HFFc6 (cell line): ENCODE measurements at places on chromosomes 7 and 10. TPM values are rescaled to one million over a fixed set of nuclear protein-coding genes. Genes with fewer than 3 reads are reported as not detected.

The ADCYAP1R1 gene
- 0.08 TPM in 1 of 3 replicates, not detected in the others for total RNA-seq

The PRSS37 gene
- total RNA-seq: not detected in 3 replicates

The NAT16 gene
- total RNA-seq: not detected in 2 replicates

The TDRD1 gene
- not detected in 3 replicates for total RNA-seq

The LRRC17 gene
- total RNA-seq: 4.9 to 48.1 TPM (median 32.1 TPM) in 3 replicates

The ACTL6B gene
- total RNA-seq: not detected in 3 replicates

The AKR1C8 gene
- total RNA-seq: not detected in 3 replicates

The PILRA gene
- 0.32 TPM in 1 of 3 replicates, not detected in the others for total RNA-seq

The HABP2 gene
- total RNA-seq: not detected in 2 replicates

The RNF148 gene
- not detected in 3 replicates for total RNA-seq

The GATA3 gene
- total RNA-seq: 0.09 to 0.18 TPM (median 0.11 TPM) in 3 replicates

The OR6V1 gene
- total RNA-seq: not detected in 3 replicates

The UNCX gene
- total RNA-seq: not detected in 3 replicates

The MKX gene
- 44.1 to 99.7 TPM (median 84.9 TPM) in 3 replicates for total RNA-seq

The CTAGE15 gene
- total RNA-seq: not detected in 2 replicates

The OPN1SW gene
- total RNA-seq: not detected in 3 replicates

The GPR15LG gene
- not detected in 2 replicates for total RNA-seq

The PRKG1 gene
- 7.9 to 10.1 TPM (median 10.1 TPM) in 3 replicates for total RNA-seq
